ENCODE measurements at places on chromosomes 6 and 20.

- no peak for DNase-seq
Measured at GRCh38 chr20:2023151-2023550, 29.3 kb upstream of the PDYN start.

- no peak for DNase-seq
Measured at GRCh38 chr6:85747093-85747492, 104.4 kb upstream of the SYNCRIP start.

DNA sequence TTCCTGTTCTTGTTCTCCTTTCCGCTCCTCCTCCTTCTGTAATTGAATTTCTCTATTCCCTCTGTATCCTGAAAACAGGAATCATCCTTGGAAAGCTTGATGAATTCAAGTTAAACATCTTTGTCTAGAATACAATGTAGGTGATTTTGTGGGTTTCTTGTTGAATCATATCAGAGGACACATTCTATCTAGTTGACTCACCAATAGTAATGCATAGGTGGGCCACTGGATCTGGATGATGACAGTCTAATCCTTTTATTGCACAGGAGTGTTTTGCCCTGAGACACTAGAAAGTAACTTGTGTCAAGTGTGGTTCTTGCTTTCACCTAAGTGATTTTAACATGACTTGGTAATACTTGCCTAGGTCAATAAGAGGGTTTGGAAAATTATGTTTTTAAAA, 164.3 kb downstream of the RFPL4B start:
- no peak for DNase-seq

DNA sequence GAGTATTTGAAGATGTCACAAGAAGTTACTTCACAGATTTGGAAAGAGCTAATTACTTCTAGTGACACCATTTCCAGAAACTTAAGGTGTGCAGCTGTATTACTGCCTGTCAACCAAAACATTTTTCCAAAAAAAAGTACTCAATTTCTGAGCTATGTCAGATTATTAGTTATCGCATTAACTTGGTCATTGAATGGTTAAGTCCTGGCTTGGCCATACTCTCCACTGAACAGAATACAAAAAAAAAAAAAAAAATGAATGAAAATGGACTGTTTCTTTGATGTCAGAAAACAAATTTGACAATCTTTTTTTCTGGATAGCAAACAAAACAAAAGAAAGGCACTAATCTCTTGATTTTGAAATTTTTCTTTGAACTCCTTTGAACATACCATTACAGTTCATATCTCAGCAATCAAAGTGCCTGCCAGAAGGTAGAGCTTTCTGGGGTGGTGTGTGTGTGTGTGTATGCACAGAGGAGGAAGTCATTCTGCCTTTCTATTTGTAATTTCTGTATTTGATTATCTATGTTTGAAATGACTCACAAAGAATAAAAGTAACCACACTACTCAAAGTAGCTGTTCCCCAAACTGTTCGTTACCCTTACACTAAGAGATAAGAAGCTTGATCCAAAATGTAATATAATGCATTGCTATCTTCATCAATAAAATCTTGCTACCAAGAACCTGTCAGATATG, 210.8 kb upstream of the FUT9 start:
- DNase-seq = no peak

GRCh38 chr6:130873746-130874145, 46.5 kb downstream of the SMLR1 start:
- no peak for DNase-seq

DNA sequence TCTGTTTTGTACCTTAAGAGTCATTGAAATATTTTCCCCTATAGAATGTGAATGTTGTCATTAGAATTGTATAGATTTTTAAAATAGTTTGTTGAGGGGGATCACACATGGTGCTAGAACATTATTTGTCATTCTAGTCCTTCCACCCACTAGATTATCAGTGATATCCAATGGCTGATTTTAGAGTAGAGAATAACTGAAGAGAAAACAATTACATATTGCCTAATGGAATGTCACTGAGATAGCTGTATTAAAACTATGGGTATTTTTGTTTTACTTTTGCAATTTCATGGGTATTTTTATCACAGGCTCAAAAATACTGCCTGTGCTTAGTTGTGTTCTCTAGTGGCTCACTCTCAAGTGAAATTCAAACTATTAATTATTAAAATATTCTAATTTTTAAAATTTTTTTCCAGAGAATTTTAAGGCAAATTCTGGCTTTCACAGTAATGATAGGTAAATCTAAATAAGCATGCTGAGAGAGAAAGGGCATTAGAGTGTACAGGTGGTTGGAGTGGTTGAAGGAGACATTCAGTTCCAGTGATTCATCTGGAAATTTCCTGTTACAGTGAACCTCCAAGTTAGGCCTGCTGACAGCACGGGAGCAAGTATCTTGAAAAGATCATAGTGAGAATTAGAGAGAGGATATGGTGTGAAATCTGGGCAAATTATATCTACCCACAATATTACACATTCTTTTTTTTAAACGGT, 399.6 kb downstream of the NKAIN2 start:
- no peak for DNase-seq

DNA sequence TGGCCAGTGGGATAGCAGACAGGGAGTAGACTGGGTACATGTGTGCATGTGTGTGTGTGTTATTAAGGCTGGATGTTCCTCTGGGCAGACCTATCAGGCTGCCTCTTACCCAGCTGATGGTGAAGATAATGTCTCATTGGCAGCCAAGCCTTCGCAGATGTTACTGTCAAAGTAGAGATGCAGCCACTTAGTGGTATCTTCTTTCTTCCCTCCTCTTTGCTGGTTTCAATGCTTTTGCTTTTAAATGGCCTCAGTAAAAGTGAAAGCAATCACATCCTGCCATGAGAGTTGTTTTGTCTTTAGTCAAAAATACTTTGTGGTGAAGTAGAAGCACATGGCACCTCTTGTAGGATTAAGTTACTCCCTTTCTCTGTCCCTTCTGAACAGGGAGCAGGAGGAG, 57.5 kb downstream of the SNRNP48 start:
- no peak for DNase-seq

- no peak for DNase-seq
Measured at GRCh38 chr20:57870597-57871236, 160.9 kb upstream of the PMEPA1 start.

Measured in activated T-cell treated with anti-CD3 and anti-CD28 coated beads for 1 hour (primary cell).